IPS-NIHi11 (cell line): ENCODE measurements at places on chromosomes 11 and 22.

GRCh38 chr11:66787934-66788758 is 55.1 kb upstream of the RCE1 start:
- DNase-seq: no peak

DNA sequence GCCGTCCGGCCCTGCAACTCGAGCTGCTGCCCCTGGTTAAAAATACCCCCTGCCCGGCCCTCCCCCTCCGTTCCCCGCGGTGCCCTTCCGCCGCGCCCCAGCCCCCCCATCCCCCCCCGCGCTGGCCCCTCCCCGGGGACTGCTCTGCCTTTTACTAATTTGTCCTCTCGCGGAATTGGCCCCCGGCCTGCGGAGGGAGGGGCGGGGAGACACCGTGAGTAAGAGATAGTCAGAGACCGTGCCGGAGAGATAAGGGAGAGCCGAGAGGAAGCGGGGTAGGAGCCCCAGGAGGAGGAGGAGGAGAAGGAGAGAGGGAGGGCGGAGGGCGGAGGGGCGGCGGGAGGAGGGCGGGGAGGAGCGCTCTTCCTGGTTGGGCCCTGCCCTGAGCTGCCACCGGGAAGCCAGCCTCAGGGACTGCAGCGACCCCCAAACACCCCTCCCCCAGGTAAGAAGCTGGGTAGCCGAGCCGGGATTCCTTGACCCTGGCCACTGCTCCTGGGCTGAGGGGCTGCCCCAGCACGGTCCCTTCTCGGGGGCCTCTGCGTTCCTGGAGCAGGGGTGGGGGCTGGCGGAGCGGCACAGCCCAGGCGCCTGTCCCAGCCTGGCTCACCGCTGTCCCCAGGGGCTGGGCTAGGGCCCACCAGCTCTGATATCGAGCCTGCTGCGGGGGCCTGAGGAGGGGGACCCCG is at the start of gene CAPN1:
Gene CAPN1 (plus strand): TSS at position 360 of the 689 bp plus-strand sequence. CDS start 774 bp downstream, outside the sequence.
- peak; percentile 80 for DNase-seq

DNA sequence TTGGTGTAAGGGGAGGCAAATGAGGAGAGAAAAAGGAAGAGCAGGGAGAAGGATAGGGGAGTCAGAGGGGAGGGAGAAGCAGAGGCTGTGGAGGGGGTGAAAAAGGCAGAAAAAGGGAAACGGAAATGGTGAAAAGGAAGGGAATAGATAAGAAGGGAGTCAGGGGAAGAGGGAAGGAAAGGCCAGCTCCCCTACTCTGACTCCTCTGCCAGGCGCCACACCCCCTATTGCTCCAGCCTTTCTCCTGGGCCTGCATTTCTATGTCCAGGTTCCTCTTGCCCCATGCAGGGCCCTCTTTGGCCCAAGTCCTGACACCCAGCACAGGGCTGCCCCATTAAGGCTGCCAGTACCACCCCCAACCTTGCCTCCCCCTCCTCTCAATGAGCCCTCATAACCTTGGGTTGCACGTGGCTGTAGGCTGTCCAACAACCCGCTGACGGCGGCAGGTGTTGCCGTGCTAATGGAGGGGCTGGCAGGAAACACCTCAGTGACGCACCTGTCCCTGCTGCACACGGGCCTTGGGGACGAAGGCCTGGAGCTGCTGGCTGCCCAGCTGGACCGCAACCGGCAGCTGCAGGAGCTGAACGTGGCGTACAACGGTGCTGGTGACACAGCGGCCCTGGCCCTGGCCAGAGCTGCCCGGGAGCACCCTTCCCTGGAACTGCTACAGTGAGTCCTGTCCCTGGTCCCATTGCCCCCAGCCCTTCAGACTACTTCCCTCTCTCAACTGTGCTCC is 3.4 kb upstream of the NHERF4 start:
- DNase-seq: no peak

DNA sequence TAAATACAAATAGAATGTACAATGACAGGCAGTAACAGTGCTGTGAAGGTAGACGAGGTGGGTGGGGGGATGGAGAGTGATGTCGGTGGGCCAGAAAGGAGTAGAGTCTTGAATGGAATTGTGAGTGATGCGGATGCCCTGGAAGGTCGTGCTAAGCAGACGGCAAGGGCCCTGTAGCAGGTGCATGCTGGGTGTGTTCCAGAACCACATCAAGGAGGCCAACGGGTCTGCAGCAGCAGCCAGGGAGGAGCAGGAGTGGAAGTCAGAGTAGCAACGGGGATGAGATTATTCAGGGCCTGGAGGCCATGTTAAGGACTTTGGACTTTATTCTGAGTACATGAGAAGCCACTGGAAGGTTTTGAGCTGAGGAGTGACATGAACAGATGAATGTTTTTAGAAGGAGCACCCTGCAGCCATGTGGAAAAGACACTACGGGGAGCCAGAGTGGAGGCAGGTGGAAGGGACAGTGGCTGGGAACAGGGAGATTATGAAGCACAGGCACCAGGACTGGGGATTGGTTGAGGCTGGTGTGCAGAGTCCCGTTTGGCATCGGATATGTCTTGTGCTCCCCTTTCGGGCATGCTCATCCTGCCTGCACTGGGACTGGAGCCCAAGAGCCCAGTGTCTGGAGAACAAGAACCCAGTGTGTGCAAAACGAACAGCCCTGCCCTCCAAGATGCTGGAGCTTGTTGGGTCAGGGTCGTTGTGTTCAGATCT is 74.1 kb downstream of the COMMD9 start:
- DNase-seq: no peak

DNA sequence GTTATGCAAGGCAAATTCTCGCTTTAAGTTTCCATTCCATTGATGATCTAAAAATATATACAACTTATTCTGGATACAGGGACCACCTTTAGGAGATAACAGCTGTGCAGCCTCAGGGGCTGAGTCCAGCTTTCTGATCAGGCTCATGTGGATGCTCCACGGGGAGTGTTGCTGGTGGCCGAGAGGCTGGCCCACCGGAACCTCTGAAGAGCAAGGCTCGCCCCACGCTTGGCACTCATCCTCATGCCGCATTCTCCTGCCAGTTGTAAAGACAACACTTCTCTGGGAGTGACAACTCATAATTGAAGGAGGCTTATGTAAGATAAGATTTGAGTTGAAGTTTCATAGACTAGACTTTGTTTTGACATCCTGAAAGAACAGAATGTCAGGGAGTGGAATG is 123.5 kb downstream of the MPPED1 start:
- no peak for DNase-seq

DNA sequence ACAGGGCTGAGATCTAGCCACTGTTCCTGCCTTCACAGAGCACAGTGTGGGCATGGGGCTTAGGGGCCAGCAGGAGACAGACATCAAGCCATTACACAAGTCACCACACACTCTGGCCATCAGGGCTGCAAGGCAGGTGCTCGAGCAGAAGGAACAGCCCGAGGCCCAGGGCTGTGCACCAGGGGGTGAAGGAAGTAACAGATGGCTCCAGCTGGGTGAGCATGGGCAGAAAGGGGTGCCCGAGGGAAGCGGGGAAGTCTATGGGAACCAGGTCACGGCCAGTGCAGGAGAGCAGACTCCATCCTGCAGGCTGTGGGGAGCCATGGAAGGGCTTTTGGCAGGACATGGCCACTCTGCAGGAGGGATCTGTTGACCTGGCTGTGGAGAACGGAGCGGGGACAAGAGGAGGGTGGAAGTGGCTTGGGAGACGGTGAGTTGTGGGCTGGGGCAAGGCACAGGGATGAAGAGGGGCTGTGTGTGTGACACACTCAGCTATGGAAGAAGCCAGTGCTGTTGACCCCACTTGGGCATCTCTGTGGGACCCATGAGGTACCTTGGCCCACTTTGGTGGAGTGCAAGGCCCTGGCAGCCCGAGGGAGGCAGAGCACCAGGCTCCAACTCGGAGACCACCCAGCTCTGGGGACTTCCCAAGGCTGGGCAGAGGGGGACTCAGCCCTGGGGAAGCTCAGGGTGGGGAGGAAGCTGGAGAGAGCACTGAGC is 3.6 kb downstream of the C11orf68 start:
- no peak for DNase-seq
